ENCODE measurements at places on chromosomes 6 and 20.

DNA sequence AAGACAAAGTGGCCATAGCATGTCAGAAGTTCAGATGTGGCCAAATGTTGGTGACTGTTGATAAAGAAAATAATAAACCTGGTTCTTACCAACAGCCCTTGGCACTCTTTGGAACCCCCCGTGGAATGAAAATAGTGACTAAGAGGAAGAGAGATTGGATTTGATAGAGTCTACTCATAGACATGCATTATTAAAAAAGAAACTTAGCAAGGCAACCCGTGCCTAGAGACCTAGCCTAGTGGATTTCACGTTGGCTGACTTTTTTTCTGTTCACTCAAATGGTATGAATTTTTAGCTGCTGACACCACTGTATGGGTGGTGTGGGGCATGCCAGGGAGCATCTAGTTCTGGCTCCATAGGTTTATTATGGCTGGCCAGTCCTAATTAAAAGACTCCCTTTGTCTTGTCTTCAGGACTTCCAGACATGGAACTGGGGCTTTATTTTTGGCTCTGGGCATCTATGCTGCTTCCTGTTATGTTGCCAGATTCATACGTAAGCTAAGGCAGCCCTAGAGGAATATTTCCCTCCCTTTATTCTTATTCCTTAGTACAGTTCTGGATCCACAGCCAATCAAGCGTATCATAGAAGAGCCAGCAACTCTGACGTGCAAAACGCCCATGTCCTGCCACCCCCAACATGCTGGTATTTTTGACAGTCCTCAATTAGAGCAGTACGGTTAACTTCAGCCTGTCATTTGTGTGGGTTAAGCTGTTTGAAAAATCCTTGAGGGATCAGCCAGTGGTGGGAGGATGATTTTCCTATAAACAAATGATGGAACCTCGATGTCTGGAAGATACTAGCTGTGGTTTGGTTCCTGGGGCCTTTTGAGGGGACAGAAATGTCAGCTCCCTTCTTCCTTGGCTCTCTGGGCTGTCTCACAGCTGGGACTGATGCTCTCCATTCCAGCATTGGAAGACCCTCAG is 127.5 kb downstream of the ISM1 start:
- DNase-seq, result no peak

GRCh38 chr20:40489886-40490285 is 199.2 kb downstream of the MAFB start:
- no peak for DNase-seq

- DNase-seq, result no peak
Measured at GRCh38 chr6:81606965-81607381, 145.5 kb downstream of the TENT5A start.

DNA sequence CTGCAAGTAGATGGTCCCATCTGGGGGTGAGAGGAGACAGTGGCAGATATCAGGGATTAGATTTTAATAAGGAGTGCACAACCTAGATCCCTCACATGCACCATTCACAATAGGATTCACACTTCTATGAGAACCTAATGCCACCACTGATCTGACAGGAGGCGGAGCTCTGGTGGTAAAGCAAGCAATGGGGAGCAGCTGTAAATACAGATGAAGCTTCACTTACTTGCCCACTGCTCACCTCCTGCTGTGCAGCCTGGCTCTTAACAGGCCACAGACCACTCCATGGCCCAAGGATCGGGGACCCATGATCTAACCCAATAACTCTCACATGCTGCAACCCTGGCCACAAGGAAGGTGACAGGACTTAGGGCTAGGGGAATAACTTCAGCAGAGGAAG is 75.4 kb downstream of the ZNF133 start:
- no peak for DNase-seq

DNA sequence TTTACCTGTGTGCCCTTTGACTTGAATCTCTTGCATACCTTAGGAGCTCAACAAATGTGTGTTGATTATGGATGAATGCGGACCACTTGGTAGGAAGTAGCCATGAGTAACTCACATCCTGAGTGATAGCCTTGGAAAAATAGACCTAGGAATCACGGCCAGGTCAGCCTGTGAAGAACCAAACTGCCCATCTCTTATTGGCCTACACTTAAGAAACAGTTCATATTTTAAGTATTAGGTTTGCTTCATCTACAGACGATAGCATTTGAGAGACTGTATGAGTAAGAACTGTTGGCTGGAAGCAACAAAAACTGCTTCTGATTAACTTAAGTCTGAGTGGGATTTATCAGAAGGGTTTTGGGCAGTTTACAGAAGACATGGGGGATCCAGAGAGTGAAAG is 320.1 kb upstream of the PRND start:
- no peak for DNase-seq

GRCh38 chr20:5524896-5525295 is 208.1 kb upstream of the PROKR2 start:
- DNase-seq, result no peak

DNA sequence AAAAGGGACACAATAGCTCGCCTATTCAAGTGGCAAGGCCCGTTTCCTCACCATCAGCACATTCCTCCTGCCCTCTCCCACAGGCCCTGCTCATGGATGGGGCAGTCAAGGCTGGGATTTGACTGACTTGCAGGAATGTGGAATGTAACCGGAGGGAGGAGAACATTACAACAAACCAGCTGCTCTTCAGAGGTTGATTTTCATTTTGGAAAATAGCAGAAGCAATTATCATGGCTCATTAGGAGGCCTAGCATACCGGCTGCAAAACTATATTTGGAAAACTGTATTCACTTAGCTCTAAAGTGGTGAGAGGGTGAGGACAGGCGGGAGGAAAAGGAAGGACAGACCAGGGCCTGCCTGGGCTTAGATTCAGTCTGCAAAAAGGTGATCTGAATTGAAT is 283.7 kb downstream of the CD83 start:
- no peak for DNase-seq

DNA sequence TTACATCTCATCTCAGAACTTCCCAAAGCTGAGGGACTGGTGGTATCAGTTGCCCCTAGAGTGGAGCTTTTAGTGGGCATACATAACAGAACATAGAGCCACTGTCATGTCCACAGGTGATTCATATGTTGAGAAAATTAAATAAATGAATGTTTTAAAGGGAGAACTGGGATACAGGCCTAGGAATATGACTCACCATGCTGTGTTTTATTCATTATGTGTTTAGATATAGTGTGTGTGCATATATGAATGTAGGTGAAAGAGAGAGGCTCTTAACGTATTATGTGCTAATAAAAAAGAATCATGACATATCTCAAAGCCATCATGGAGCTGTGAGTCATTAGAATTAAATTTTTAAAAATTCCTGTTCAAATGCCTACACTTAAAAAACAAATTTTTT is 332.2 kb upstream of the RSPO3 start:
- DNase-seq, result no peak

All from sciatic nerve (tissue), 2 donors.